Activated CD8-positive, alpha-beta memory T cell treated with anti-CD3 and anti-CD28 coated beads for 1 hour (primary cell): ENCODE measurements at places on chromosomes 4 and X.

DNA sequence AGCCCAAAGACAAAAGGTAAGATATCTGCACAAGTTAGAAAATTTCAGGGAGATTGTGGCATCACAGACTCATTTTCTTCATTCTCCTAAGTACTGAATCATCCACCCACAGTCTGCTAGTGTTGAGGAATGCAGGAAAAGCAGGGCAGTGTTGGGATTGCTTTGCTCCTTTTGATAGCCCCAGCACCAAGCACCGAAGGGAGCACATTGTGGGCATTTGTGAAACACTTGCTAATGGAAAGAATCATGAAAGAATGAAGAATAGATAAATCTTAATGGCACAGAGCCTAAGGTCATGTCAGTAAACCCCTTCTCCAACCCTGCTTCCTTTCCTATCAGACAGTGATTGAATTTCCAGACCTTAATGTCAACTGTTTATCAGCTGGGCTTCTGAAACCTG, 103.1 kb upstream of the GPRIN3 start:
- no peak for DNase-seq

GRCh38 chrX:129953334-129953648, 29.1 kb upstream of the BCORL1 start:
- no peak for DNase-seq

- no peak for DNase-seq
Observed at GRCh38 chrX:17798921-17799320, 61.6 kb downstream of the SCML1 start.

GRCh38 chrX:129772796-129773431, 6.8 kb upstream of the SASH3 start:
- no peak for DNase-seq

- no peak for DNase-seq
Observed at GRCh38 chrX:31374786-31375185, 302.9 kb upstream of the FTHL17 start.

GRCh38 chr4:13705521-13706041, 78.1 kb upstream of the BOD1L1 start:
- no peak for DNase-seq
